SHP77 (cell line): ENCODE measurements at places on chromosomes 11 and 22.

DNA sequence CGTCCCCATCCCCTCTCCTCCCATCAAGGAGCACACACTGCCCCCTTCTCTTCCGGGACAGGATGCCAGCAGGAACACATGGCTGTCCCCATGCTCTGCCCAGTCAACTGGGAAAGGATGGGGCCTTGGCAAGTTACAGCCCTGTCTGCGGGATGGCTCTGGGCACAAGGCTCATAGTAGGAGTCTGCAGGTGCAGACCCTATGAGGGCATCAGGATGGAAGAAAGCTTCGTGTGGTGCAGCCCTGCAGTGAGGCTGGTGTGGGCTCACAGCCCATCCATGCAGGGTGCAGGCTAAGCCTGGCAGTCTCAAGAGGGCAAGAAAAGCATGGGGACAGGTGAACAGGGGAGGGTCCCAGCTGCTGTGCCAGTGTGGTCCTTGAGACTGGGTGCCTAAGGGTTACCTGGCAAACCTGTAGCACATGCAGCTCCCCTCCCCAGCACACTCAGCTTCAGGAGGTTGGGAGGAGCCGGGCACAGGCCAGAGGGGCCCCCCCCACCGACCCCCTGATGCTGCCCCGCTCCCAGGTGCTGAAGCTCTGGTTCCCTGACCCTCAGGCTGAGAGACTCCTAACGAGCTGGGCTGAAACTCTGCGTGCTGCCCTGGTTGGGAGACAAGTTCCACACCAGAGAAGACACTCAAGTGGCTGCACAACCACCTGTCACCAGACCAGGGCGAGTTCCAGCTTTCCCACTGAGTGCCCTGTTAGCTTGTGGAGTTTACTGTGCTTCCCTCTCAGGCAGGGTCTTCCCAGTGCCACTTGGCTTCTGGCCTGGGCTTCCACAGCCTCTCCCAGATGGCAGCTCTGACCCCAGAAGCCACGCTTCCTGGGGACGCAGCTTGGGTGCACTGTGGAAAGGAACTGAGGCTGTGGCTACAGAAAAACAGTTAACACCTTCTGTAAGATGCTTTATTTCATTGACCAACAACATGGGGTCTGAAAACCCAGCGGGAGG lies 3.3 kb upstream of the SCARF2 start:
- DNase-seq, result no peak

DNA sequence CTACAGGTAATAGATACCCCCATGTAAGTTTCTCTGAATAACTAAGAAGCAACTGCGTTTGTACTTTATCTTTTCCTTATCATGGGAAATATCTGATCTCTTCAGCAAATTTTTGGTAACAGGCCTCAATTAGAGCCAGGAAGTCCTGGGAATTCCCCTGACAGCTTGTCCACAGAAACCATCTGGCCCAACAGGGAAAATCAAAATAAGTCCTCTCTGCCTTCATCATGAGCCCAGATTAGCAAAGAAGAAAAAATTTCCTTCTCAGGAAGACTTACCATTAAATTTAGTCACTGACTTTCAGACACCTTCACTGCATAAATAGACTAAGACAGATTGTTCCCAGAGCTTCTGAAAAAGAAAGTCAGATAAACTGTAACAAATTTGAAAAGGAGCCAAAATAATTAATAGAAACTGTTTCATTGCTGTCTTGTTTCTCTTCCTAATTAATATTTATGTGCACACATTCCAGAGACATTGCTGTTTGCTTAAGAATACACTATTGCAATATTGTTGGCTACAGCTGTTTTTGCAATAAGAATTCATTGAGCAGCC lies 278.1 kb upstream of the FAT3 start:
- DNase-seq, result no peak

DNA sequence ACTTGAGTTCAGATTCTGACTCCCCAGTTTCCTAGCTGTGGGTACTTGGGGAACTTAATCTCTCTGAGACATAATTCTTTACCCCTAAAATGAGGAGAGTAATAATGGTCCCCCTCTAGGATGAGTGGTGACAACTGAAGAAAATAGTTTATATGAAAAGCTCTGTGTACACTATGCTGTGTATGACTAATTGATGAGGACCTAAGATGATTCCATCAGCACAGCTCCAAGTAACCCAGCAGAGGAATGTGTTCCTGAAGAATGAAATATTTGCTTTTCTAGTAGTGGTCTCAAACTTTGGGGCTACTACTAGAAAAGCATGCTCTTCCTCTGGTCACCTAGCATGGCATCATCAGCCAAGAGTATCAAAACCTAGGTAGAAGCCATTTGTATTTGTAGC lies 217.3 kb upstream of the NARS2 start:
- DNase-seq, result no peak

DNA sequence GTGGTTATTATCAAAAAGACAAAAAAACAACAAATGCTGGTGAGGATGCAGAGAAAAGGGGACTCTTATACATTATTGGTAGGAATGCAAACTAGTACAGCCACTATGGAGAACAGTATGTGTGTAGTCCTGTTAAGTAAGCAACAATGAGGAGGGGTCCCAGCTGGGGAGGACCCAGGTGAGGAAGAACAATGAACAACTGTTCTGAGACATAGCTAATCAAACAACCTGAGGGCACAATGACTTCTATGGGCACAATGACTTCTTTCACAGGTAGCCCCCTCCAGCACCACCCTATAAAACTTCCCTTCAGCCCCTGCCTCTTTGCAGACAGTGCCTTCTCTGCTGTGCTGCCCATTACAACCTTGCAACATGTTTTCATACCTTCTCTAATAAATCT lies 5.6 kb downstream of the JAML start:
- DNase-seq, result no peak
